ENCODE measurements at places on chromosomes 3 and 15. TPM values are rescaled to one million over a fixed set of nuclear protein-coding genes. Genes with fewer than 3 reads are reported as not detected.

GRCh38 chr3:172153335-172153861, 114.0 kb downstream of the FNDC3B start:
- H3K4me3 ChIP-seq = no peak overlapping the region
- H3K27me3 ChIP-seq = no peaks in the 10 kb centered on the region
- H3K4me1 ChIP-seq = peaks cover 59% of the 10 kb centered on the region
- no peaks in the 10 kb centered on the region for H3K36me3 ChIP-seq
- peak overlapping the region; percentile 75 for H3K27ac ChIP-seq

GRCh38 chr3:140602781-140603180, 75.1 kb upstream of the TRIM42 start:
- H3K4me1 ChIP-seq = no peaks in the 10 kb centered on the region
- no peak overlapping the region for H3K4me3 ChIP-seq
- DNase-seq = no peak

- no peak for DNase-seq
- H3K4me1 ChIP-seq = no peaks in the 10 kb centered on the region
- no peaks in the 10 kb centered on the region for H3K36me3 ChIP-seq
- H3K4me3 ChIP-seq = no peak overlapping the region
- H3K27me3 ChIP-seq = no peaks in the 10 kb centered on the region
These were observed 332.8 kb downstream of the CNTN3 start for GRCh38 chr3:74281705-74282104.

Gene GUCA1C
- not detected for total RNA-seq

DNA sequence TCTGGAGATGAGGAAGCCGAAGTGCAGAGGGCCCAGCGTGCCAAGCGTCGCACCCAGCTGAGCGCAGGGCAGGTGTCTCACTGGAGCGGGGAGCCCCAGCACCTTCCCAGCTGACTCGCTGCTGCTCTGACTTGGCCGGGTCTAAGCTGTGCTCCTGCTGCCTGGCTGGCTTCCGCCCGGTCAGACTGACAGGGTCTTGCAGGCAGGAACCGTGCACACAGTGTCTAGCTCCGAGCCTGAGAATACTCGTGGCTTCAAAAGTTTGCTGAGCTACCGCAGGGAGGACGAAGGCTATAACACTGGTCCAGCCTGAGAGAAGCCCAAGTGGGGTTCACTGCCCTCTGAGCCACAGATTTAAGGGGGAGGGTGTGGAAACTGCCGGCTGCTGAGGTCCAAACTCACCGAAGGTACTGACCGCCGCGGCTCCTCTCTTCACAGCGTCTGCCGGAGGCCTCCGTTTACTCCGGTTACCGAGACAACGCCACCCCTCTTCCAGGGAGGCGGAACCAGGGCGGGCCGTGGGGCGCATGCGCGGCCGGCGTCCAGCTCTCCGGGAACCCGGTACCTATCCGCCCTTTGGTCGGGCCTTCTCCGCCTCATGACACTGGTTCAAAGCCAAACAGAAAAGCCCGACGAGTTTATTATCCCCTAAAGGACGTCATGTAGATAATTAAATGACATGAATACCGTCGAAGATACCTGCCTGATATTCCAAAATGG, at the start of gene CFAP44:
CFAP44 (minus strand) TSS at position 443 of the 720 bp plus-strand sequence. CDS start 7,829 bp downstream, outside the sequence.
- no peaks in the 10 kb centered on the region for H3K27me3 ChIP-seq
- H3K36me3 ChIP-seq = peaks cover 7% of the 10 kb centered on the region
- no peaks in the 10 kb centered on the region for H3K4me1 ChIP-seq
- H3K27ac ChIP-seq = no peak within 1 kb of the TSS
- DNase-seq = peak; percentile 74
- H3K4me3 ChIP-seq = peak within 1 kb of the TSS; percentile 36

- H3K4me3 ChIP-seq = no peak overlapping the region
- no peak for DNase-seq
- no peaks in the 10 kb centered on the region for H3K27me3 ChIP-seq
- H3K4me1 ChIP-seq = peaks cover 12% of the 10 kb centered on the region
- H3K27ac ChIP-seq = peak overlapping the region; percentile 75
- H3K36me3 ChIP-seq = no peaks in the 10 kb centered on the region
These were observed 33.7 kb upstream of the CD47 start for GRCh38 chr3:108124337-108125152.

DNA sequence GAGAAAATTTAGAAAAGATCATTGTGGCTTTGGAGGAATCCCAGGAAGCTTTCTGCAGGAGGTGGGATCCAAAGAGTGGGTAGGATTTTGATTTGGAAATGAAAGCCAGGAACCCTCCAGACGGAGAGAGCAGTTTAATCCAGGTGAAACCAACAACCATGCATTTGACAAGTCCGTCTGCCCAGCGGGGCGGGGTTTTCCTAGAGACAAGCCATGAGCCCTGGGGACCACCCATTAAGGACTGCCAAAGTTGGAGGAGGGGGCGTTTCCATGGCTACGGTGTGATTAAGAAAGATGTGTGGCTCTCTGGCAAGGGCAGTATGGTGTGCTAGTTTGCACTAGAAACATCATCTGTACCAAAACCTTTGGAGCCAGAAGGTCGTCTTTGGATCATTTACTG, 53.4 kb downstream of the SRGAP3 start:
- no peak for DNase-seq
- H3K27me3 ChIP-seq = no peaks in the 10 kb centered on the region
- H3K27ac ChIP-seq = no peak overlapping the region

DNA sequence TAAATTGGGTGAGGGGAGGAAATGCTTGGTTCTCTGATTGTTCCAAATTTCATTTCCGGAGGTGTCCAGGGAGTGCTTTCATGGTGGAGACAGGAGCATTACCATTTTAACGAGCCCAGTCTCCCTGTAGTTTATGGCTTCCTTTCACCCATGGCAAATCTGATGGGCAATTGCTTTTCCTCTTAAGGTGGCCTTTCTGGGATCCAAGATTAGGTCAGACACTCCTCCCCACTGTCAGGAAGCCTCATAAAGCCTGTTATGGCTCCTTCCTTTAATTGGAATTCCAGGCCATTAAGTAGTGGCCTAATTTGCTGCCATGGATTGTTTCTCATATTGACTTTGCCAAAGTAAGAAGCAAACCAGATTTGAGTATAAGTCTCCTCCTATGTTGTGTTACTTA, 157.8 kb downstream of the PDCD6IP start:
- no peak overlapping the region for H3K4me3 ChIP-seq
- H3K27me3 ChIP-seq = no peaks in the 10 kb centered on the region
- DNase-seq = no peak
- no peaks in the 10 kb centered on the region for H3K36me3 ChIP-seq
- H3K27ac ChIP-seq = no peak overlapping the region
- H3K4me1 ChIP-seq = no peaks in the 10 kb centered on the region

Gene PROS1
- 49.5 TPM for total RNA-seq

Gene SETMAR
- 14.1 TPM for total RNA-seq

GRCh38 chr15:94305133-94305532, 73.8 kb downstream of the MCTP2 start:
- H3K27ac ChIP-seq = no peak overlapping the region
- peaks cover 14% of the 10 kb centered on the region for H3K36me3 ChIP-seq
- no peaks in the 10 kb centered on the region for H3K27me3 ChIP-seq
- DNase-seq = no peak
- H3K4me1 ChIP-seq = no peaks in the 10 kb centered on the region

Gene FETUB
- total RNA-seq = not detected

- no peak overlapping the region for H3K4me3 ChIP-seq
- H3K27ac ChIP-seq = no peak overlapping the region
- H3K27me3 ChIP-seq = no peaks in the 10 kb centered on the region
- DNase-seq = no peak
These were observed 167.4 kb upstream of the LPP start for GRCh38 chr3:187986514-187986934.

- H3K36me3 ChIP-seq = no peaks in the 10 kb centered on the region
- H3K27ac ChIP-seq = no peak overlapping the region
- peaks cover 3% of the 10 kb centered on the region for H3K27me3 ChIP-seq
- H3K4me1 ChIP-seq = no peaks in the 10 kb centered on the region
- DNase-seq = no peak
These were observed 138.5 kb downstream of the RORA start for GRCh38 chr15:61090386-61091288.

Gene ARHGEF26
- 50.9 TPM for total RNA-seq

Measured in lower lobe of right lung (tissue), 2 donors.